ENCODE measurements at places on chromosomes 3 and 15.

GRCh38 chr3:123291404-123291803, 89.7 kb downstream of the SEC22A start:
- DNase-seq = no peak

GRCh38 chr3:11307830-11308432, 35.7 kb downstream of the ATG7 start:
- no peak for DNase-seq

GRCh38 chr15:68205558-68205944, 419 bp upstream of the CALML4 start:
- no peak for DNase-seq

DNA sequence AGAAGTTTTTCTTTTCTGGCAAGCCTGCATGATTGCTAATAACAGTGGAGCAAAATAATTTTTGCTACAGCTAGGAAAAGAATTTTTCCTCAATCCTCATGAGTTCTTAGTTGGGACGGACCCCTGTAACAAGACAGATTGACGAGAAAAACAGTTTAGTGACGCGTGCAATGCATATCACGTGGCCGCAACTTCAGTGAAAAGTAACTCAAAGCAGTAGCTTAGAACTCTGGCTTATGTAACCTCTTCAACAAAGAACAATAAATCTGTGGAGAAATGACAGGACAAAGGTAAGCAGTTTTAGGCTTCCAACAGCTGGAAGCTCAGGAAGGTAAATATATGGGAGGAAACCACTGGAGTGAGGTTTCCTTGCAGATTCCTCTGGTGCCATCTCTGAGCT, 19.7 kb downstream of the FAM107A start:
- DNase-seq = no peak

DNA sequence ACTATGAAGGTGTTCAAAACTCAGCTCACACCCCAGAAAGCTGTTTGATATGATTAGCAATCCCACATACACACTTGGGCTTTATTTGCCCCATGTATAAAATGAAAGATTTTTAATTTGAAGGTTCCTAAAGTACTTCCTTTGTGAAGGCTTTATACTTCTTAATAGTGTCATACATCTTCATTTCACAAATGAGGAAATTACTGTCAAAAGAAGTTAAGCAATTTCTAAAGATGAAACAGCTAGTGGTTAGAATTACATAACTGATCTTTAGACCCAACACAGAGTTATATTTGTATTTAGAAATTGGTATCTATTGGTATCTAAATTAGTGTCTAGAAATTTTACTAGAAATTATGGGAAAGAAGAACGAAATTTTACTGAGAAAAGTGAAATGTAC, 7.1 kb downstream of the CD200R1 start:
- DNase-seq = no peak
